ENCODE measurements at places on chromosomes 7 and 10.

GRCh38 chr10:11449761-11450160, 161.7 kb downstream of the USP6NL start:
- no peak for DNase-seq

DNA sequence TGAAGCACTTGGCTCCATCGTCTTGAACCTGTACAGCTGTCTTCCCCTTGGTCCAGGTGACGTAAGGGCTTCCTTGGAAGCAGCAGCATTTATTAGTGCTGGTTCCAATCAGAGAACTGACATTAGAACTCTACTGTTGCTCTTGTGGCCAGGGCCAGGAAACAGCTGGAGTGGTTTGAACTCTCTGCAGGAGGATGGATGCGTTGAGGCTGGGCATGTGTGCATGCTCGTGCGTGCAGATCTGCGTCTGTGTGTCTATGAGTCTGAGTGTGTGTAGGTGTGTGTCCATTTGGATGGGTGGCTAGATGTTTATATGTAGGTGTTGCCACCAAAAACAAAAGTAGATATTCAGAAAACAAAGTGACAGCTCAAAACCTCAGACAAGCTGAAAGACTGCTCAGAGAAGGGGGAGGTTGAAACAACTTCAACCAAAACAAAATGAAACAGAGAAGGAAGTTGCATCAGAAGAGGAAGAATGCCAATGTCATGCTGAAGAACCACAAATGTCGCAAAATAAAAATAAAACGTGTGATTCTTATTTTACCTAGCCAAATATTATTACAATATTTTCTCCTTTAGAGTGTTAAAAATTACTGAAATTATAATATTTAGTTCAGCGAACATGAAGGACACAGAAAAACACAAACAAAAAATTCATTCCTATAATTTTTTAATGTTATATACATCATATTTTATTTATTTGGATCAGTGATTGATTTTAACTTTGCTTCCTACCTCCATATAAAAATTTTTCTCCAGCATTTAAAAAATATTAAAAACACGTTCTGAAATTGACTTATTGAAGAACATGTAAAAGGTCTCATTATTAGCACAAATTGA, 96.1 kb upstream of the MKLN1 start:
- DNase-seq = peak; percentile 80

- no peak for DNase-seq
Observed at GRCh38 chr10:105597312-105597711, 956.2 kb downstream of the SORCS3 start.

DNA sequence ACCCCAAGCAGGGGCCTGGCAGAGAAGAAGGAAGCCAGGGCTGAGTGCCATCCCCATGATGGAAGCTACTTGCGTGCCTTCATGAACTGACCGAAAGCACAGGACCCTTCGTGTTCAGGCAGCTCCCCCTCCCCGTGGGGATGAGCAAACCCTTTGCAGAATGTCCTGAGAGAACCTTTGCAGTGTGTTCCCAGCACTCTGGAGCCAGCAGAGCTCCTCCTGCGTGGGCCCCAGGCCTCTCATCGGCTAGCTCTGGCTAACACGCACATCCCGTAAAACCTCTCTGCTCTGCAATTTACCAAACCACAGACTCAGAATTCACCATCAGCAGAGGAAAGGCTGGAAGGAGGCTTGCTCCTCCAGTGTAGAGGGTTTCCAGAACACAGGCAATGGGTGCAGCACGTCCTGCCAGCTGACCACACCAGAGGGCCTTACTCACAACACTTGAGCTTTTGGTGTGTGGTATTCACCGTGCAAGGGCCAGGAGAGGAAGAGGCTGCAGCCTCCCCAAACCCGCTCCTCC, 3.1 kb downstream of the SH3PXD2A start:
- no peak for DNase-seq

Measured in CD8-positive, alpha-beta memory T cell (primary cell).